ENCODE measurements at places on chromosomes 6 and 20.

DNA sequence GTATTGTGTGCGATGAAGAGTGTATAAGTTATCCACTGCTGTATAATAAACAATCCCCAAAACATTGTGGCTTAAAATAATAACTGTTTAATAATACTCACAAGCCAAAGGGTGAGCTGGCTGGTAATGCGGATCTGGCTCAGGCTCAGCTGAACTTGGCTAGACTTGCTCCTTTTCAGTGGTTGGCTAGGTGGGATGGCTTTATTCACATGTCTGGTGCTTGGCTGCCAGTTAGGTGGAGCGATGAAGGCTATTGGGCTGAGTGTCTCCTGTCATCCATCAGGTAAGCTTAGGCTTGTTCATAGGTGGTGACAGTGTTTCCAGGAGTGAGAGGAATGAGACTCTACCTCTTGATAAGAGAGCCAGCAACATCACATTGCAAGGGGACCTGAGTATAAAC, 135.0 kb upstream of the ASCC3 start:
- DNase-seq = no peak

GRCh38 chr6:36375644-36376155, 11.8 kb downstream of the ETV7 start:
- DNase-seq = no peak

DNA sequence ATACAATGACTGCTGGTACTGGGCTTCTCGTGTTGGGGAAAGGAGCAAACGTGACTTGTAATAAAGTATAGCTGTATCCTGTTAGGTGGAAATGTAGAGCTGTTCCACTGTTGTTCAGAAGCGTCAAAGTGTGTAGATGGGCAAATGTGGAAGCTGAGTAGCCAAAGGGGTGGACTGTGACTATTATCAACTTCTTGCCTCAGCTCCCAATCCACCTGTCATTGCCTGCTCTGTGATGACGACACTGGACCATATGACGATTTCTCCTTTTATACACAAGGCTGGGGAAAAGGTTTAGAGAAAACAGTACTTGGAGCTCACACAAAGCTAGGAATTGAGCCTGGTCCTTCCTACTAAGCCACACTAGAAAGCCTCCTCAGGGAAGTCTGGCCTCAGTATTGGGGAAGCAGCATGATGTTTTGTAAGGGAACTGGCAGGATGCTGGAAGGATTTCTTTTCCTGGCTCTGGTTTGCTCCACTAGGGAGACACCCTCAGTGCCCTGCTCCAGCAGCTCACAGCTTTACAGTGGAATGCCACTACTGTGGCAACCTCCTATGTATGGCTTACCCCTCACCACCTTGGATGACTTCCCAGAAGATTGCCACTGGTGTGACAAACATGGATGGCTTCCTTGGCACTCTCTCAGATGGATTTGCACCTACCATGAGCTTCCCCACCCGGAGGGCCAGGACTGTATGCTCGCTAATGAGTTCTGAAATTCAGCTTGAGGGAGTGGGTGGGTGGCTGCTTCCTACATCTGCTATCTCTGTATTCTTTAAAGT, 20.0 kb downstream of the CD164 start:
- DNase-seq = no peak

- no peak for DNase-seq
These were observed 117.0 kb upstream of the PRL start for GRCh38 chr6:22413681-22414311.

GRCh38 chr6:15023448-15023847, 222.4 kb upstream of the JARID2 start:
- peak; percentile 85 for DNase-seq

GRCh38 chr6:125098253-125098652, 55.3 kb upstream of the TPD52L1 start:
- no peak for DNase-seq

- DNase-seq = no peak
These were observed 778 bp upstream of the ATF6B start for GRCh38 chr6:32128751-32129296.

GRCh38 chr6:44260451-44261297, 3.3 kb upstream of the SLC35B2 start:
- no peak for DNase-seq

DNA sequence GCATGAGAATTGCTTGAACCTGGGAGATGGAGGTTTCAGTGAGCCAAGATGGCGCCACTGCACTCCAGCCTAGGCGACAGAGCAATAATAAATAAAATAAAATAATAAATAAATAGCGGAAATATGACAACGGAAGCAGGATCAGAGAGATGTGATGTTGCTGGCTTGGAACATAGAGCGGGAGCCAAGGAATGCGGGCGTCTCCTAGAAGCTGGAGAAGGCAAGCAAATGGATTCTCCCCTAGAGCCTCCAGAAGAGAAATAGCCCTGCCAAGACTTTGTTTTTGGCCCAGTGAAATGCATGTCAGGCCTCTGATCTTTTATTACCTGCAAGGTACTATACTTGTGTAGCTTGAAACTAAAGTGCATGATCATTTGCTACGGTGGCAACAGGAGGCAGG, 12.4 kb downstream of the KIAA1755 start:
- no peak for DNase-seq

- no peak for DNase-seq
These were observed 13.0 kb upstream of the DBNDD2 start for GRCh38 chr20:45395114-45395415.

DNA sequence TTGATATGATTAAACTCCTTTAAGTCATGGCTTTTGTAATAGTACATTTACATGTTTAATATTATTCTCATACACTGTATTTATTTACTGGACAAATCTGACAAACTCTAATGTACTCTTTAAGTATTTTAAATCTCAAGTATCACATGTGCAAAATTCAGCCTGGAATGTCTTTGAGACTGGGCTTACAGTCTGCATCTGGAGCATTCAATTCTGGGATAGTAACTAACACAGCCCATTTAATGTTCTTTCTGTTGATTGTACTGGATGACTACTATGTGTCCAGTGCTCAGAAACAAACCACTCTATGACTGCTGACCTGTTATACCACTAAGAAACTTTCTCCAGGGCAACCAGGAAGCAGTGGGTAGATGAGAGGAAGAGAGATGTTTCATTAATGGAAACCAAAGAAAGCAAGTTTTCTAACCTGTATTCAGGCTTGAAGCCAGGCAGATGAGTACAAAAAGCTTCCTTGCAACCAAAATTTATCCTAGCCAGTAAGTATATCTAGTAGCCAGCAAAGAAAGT, 26.8 kb downstream of the FBXL4 start:
- no peak for DNase-seq

- no peak for DNase-seq
These were observed 255.4 kb downstream of the TSHZ2 start for GRCh38 chr20:53227523-53227922.

- DNase-seq = no peak
These were observed 20.2 kb upstream of the SLC22A7 start for GRCh38 chr6:43277643-43278523.

All from stimulated activated CD8-positive, alpha-beta memory T cell treated with anti-CD3 and anti-CD28 coated beads, Interleukin-7, amount 100 ng/mL, for 48 hours (primary cell).